ENCODE measurements at places on chromosomes 5 and 9.
A peak's percentile ranks its signal among the peaks of the same experiment; 100 is the strongest.

DNA sequence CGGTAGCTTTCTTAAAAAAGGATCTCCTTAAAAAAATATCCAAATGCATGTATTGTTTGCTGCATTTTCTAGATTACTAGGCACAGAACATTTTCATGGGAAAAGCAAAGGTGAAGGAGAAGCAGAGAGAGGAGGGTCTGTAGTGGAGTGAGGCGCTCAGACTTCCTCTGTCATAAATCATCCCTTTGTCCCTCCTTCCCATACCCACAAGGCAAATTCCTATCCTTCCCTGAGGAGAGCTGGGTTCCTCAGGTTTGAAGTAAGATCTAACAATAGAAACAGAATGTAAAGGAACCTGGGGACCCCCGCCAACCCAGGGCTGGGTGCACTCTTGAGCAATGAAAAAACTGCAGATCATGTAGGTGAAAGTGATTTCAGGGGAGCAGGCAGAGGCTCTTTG, 149.2 kb upstream of the ANKH start:
- DNase-seq = no peak

- DNase-seq = no peak
These were observed 24.5 kb upstream of the SEMA4D start for GRCh38 chr9:89522261-89522958.

DNA sequence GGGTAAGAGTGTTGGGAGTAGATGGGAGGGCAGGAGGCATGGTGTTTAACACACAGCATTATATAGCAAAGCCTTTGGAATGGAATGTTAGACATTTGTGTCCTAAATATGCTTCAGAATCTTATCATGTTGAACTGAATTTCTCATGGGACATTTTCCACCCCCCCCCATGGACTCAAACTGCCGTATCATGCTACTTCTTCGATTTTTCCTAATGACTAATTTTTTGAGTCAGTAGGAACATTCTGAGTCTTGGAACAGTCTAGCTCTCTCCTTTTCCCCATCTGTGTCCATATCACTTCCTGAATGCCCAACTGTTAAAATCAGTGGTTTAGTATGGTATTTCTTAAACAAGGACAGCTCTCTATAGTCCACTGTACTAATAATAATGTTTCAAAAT, 380.6 kb downstream of the TLE4 start:
- no peak for DNase-seq

DNA sequence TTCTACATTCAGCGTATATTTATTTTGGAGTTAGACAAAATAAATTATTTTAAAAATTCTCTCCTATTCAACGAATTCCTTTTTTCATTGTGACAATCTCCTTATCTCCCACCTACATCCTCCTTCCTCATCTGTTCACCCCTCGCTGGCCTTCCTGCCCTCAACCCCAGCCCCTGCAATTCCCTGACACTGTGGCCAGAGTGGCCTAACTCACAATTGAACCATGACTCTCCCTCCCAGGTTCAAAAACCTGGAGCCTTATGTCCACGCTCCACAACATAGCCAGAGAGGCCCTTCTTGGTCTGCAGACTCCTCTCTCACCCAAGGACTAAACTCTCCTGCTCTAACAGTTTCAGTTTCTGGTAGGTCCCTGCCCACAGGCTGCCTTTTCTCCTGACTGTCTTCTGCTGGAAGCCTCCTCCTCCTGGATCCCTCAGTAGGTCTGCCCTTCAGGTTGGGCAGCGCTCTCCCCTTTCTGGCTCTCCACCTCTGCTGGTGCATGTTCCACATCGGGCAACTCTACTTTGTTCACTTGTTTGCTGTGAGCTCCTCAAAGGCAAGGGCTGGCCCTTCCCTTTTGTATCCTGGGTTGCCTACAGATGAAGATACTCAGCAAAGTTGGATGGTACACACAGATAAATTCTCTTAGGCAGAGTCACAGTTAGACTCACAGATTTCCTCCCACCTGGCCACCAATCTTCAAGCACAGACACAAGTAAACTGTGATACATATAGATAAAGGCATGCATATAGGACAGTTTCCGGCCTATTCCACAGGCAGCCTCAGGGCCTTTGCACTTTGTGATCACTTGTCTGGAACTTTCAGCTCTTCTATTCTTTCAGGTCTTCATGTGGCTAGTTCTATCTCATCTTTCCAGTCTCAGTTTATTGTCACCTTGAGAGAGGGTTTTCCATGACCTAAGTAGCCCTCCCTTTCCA, 19.8 kb upstream of the MYORG start:
- DNase-seq = no peak

GRCh38 chr5:87768190-87768589, 355.5 kb upstream of the CCNH start:
- no peak for DNase-seq

DNA sequence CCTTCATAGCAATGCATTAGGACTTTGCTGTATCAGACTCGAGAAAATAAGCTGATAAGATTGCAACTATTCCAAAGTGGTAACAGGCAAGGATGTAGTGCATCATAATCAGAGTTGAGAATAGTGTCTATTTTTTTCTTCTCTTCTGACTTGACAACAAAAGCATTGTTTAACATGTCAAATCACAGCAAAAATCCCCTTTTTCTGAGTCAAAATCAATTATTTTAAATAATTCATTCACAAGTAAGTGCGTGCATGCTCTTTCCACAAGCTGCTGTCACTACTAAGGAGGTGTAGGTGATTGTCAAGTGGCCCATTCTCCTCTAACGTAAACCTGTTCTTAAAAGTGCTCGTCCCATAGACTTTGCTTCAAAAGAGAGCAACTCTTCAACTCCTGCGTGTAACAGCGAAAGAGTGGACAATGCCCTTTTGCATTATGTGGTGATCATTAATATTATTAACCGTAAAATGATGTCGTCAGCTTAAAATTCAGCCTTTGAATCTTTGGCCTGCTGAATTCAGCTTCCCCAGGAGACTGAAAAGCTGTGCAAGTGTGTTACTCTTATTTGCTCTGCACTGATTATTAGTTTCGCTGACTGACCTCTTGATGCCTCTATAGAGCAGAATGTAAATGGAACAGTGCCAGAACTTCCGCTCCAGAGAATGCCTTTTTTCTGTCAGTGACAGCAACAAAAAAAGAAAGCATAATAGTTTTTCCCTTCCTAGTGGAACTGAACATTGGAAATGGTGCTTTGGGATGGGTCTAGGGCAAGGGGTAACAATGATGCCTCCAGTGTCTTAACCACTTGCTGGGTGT, 680.8 kb upstream of the SEMA6A start:
- DNase-seq = no peak

DNA sequence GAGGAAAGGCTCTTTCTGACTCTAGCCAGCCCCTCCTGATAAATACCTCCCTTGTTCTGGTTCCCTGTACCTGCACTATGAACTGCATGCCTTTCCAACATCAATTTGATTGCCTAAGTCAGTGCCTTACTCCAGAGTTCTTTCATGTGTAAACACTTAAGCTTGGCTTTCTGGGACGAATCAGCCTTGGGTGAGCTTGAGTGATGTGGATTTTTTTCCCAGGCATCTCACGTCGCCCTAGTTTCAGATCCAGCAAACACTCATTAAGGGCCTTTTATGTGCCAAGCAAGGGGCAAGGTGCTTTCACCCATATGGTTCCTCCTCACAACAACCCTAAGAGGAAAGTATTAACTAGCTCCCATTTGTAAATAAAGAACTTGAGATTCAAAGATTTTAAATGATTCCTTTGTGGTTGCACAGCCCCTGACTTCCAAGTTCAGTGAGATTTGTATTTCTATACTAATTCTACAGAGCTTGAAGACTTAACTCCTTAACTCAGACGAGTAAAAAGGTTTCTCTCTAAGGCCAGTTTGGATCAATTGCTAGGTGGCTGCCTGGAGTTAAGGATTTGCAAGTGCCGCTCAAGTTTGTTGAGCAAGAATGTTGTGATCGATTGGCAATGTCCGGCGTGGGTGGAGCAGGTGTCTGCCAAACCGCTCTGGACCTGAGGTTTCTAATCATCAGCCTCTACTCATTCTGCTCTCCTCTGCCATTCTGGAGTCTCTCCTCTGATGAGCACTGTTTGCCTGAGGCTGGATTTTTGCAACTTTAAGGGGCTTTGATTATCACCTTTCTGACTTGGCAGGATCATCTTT, 20.2 kb upstream of the TJP2 start:
- DNase-seq = no peak

- no peak for DNase-seq
These were observed 14.6 kb upstream of the TNIP1 start for GRCh38 chr5:151095341-151096000.

GRCh38 chr5:149828161-149829011, 98.3 kb downstream of the PPARGC1B start:
- peak; percentile 67 for DNase-seq

GRCh38 chr5:64973215-64973614, 204.5 kb downstream of the CWC27 start:
- DNase-seq = no peak

- no peak for DNase-seq
These were observed 24.8 kb downstream of the FLT4 start for GRCh38 chr5:180624587-180624986.

DNA sequence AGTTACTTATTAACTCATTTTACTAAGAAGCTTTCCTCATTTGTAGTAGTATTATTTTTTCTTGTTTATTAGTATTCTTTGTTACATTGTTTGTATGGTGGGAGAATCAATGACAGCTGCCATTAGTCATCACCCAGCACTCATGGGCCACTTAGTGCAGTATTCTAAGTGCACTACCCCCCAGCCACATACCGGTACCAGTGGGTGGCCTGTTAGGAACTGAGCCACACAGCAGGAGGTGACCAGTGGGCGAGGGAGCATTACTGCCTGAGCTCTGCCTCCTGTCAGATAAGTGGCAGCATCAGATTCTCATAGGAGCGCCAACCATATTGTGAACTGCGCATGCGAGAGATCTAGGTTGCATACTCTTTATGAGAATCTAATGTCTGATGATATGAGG, 24.2 kb upstream of the CAMLG start:
- DNase-seq = no peak

DNA sequence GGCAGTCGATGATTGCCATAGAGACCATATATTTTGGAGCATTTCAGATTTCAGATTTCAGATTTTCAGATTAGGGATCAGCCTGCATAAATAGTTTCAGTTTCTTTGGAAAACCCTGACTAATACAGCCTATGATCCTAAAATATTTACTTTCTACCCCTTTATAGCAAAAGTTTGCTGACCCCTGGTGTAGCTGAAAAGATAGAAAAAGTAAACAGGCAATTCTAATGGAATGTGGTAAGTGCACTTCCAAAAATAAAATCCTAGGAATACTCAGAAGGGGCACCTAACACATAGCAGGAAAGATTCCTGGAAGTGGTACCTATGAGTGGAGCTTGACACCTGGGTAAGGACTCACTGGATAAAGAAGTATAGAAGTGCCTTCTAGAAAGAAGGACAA, 34.5 kb downstream of the BAAT start:
- DNase-seq = no peak

- no peak for DNase-seq
These were observed 10.3 kb downstream of the ACTL7B start for GRCh38 chr9:108845507-108845906.

GRCh38 chr5:61234019-61234418, 71.8 kb upstream of the SMIM15 start:
- no peak for DNase-seq

DNA sequence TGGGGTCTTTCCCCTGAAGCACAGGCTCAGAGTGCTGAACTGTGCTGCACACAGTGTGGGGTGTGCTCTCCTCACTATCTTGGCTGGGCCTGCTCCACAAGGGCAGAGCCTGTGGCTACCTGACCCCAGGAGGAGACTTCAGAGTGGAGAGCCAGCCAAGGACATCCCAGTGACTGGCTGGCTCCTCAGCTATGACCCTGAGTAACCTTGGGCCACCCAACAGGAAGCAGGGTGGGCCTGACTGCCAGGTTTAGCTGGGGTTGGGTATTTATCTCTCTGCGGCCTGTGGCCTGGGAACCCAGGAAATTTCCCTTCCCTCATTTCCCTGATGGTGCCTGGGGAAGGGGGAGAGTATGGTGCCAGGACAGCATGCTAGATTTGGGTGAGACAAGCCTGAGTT, 2.1 kb upstream of the EEIG1 start:
- no peak for DNase-seq

- DNase-seq = no peak
These were observed 17.9 kb upstream of the GPX8 start for GRCh38 chr5:55141945-55142690.

DNA sequence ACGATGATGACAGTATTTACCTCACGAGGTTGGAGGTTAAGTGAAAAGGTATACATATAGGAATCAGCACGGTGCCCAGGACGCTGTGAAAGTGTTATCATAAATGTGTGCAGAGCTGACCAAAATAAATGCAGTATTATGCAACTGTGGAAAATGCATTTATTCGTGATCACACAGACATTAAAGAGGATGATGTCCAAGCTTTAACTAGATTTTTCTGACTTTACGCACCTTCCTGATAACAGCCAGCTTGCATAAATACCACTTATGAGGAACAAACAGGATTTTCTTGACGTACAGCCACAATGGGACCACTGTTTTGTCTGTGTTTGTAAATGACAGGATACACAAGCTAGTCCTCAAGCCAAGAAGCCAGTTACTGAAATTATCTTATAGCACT, 71.4 kb upstream of the ATP10B start:
- no peak for DNase-seq

DNA sequence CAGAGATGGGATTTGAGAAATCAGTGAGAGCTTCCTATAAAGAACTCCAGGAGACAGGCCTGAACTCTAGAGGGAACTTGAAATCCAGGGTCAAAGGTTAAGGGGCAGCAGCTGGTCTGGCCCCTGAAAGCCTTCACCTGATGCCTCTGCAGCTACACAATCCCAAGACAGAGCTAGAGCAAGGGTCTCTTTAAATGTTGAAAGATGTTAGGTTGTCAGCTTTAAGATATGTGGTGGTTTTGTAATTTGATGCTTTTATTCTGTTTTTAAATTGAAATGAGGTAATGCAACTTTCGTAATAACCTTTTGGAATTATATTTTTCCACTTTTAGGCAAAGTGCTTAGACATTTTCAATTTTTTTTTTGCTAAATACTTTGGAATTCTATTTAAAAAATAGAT, 2.4 kb downstream of the SOWAHA start:
- DNase-seq = no peak

DNA sequence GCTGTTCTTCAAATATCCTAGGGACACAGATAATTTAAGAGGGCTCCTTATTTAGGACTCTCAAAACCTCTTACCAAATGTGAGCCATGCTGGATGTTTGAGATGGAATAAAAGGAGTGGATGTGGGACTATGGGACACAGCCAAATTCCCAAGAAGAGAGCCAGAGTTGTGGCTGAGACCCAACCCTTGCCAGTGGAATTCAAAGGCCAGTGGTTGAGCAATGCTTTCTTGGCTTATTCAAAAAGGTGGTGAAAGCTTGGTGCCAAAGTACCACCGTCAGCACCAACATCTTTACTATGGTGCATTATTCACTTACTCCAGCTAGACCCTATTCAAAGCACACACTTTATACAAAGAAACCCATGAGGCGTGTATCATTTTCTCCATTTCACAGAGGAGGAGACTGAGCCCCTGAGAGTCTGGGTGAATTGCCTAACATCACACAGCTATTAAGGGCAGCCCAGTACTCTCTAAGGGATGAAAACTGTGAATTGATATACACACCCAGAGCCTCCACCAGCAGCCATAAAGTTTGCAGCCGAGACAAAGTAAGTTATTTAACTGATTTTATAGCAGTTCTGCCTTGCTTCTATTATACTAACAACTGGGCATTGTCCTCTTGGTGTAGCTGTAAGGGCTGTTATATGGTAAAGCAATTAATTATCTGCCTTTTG, 391.7 kb downstream of the ACTL7B start:
- DNase-seq = no peak

- no peak for DNase-seq
These were observed 233.9 kb downstream of the ASTN2 start for GRCh38 chr9:117180896-117181445.

All from GM12892 (cell line).